NCI-H510A treated with DMSO at 0.1 percent for 48 hours (cell line): ENCODE measurements at places on chromosomes 2 and 18.
A peak's percentile ranks its signal among the peaks of the same experiment; 100 is the strongest.

GRCh38 chr18:61842146-61842545, 50.7 kb downstream of the RNF152 start:
- DNase-seq = no peak

DNA sequence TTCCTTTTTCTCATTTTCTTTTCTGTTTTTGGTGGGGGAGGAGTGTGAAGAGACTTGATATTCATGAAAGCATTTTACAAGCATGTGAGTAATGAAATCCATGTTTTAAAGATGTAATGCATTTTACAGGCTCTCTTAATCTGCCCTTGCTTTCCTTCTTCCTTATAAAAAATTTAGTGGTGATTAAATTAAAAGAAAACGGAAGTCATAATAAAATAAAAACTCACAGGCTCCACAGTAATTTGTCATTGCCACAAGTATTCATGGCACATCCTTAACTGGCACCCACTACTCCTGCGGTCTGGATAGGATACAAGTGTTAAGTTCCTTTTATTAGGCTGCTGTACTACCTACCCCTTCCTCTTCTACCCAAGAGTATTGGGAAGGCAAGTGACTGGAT, 241.2 kb downstream of the SLC4A3 start:
- no peak for DNase-seq

GRCh38 chr2:152407204-152407721, 72.3 kb downstream of the FMNL2 start:
- DNase-seq = no peak

DNA sequence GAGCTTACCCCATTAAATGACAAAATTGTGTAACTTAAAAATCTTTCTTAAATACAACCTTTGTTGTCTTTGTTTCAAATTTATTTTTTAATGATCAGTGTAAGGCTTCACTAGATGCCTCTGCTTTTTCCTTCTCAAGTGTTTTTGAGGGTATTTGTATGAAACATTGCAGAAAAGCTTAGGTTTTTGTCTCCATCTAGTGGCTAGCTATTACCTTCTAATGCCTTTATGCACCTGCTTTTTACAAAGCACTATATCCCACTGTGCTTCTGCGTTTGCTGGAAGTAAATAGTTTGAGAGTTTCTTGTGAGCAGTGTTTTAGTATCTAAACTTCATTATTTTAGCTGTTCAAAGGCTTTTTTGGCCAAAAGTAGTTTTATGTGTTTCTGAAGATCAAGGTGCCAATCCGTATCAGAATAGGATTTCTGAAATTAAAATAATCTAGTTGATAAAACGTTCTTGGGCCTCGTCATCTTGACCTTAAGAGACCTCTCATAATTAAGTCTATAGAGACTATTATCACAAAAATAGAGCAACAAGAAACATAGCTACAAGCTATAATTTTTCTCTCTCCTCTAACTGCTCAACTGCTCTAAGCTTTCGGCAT, 47.0 kb downstream of the IWS1 start:
- DNase-seq = peak; percentile 71

GRCh38 chr2:229085439-229085838, 185.6 kb downstream of the PID1 start:
- DNase-seq = no peak

GRCh38 chr2:239930871-239931771, 94.0 kb downstream of the NDUFA10 start:
- DNase-seq = no peak

DNA sequence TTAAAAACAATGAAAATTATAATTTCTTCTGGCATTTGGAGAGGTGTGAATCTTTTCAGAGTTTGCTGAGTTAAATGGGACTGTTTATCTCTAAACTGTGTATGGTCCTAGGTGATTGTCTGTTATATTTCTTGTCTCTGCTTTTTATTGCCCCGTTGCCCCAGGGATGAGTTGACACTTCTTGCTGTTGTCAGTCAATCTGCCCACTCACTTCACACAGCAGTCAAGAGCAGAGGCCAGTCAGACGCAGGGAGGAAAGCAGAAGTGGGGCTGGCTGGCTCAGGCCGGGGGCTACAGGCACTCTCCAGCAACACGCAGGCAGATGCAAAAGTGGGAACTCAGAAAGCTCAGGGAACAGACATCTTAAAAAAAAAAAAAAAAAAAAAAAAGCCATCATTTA, 365.2 kb downstream of the CLIP4 start:
- DNase-seq = no peak

DNA sequence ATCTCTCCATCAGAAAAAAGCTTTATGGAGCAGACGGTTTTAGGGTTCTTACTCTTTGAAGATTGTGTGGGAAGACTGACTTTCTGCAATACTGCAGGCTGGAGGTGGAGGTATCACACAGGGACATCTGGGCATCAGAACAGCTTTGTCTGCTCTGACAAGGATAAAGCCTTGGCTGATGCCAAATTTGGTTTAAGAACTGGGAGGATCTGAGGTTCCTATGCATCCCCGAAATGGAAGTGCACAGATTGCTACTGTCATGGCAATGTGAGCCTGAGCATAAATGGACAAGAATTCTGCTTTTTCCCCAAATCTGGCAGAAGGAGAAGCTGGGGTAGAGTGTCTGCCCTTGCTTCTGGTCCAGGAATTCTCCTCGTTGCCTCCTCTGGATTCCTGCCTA, 424.3 kb downstream of the SLC4A3 start:
- no peak for DNase-seq

DNA sequence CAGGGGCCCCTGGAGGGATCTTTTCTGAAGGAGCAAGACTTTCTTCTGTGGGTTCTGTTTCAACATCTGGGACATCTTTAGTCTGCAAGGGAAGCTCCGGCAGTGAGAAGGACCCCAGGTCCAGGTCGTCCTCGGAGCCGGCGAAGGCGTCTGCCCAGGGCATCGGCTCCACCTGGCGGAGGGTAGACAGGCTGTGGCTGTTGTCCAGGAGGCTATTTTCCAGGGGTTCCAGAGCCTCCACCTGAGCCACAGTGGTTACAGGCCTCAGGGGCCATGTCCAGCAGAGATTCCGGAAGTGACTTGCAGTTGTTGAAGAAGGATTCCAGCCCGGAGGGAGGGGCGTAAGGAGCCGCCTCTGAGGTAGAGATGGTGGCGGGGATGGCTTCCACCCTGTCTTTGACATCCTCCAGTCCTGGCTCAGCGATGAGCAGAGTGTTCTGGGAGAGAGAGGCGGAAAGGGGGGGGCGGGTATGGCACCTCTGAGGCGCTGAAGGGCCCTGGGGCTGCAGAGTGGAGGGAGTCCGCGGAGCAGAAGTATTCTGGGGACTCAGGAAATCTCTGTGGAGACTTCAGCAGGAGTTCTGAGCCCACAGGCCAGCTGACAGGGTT, 891.3 kb upstream of the LRRTM1 start:
- no peak for DNase-seq

- no peak for DNase-seq
Measured at GRCh38 chr2:76763276-76763675, 758.9 kb downstream of the LRRTM4 start.

DNA sequence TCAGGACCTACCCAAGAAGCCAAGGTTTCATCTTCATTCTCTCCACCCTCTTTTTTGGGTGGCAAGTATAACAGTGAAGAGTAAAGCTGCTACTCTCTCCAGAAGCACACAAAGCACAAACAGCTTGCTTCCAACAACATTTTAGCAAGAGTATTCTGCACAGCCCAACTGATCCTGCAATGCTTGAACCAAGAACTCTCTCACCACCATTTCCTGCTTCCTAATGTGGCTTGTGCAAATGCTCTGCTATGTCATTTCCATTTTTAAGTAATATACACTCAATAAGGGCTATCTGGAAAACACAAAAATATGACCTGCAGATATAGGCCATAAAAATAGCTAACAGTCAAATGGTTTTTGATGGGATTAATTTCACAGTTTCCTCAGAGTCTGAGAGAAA, 24.1 kb upstream of the IHH start:
- no peak for DNase-seq

DNA sequence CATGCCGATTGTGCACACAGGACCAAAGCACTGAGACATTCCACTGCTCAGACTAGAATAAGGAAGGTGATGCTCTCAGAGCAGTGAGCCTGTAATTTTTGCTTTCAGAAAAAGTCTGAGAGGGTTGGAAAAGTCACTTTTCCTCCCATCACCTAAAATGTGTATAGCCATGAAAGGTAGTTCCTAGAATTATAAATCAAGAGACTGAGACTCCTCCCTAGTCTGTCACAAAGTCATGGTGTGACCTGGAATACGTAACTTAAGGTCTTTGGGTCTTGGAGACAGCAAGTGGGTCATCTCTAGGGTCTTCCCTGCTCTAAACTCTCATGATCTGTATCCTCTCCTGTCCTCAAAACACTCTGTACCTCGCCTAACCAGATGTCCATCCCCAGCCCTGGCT, 16.9 kb downstream of the ZNF521 start:
- no peak for DNase-seq

GRCh38 chr2:20543469-20544152, 96.7 kb downstream of the RHOB start:
- DNase-seq = peak; percentile 52

- no peak for DNase-seq
Measured at GRCh38 chr2:44009136-44009735, 13.4 kb upstream of the LRPPRC start.

- no peak for DNase-seq
Measured at GRCh38 chr2:44759823-44760222, 181.7 kb upstream of the SIX3 start.

GRCh38 chr2:222322236-222322635, 23.4 kb upstream of the PAX3 start:
- no peak for DNase-seq

DNA sequence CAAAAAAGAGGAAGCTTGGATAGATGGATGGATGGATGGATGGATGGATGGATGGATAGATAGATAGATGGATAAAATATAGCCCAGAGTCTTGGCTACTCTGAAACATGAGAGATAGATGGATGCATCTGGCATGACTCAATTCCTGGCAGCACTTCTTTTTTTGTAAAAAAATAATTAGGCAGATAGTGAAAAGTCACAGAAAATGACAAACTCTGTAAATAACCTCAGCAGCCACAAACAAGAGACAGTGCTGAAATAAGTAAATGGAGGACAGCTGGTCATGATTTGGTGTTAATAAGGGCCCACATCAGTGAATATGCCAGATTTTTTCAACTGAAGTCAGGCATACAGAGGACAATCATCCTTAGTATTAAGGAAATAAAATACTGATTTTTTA, 585.0 kb upstream of the GCFC2 start:
- DNase-seq = no peak

- DNase-seq = peak; percentile 37
Measured at GRCh38 chr2:170505631-170506275, 209.4 kb upstream of the SP5 start.

DNA sequence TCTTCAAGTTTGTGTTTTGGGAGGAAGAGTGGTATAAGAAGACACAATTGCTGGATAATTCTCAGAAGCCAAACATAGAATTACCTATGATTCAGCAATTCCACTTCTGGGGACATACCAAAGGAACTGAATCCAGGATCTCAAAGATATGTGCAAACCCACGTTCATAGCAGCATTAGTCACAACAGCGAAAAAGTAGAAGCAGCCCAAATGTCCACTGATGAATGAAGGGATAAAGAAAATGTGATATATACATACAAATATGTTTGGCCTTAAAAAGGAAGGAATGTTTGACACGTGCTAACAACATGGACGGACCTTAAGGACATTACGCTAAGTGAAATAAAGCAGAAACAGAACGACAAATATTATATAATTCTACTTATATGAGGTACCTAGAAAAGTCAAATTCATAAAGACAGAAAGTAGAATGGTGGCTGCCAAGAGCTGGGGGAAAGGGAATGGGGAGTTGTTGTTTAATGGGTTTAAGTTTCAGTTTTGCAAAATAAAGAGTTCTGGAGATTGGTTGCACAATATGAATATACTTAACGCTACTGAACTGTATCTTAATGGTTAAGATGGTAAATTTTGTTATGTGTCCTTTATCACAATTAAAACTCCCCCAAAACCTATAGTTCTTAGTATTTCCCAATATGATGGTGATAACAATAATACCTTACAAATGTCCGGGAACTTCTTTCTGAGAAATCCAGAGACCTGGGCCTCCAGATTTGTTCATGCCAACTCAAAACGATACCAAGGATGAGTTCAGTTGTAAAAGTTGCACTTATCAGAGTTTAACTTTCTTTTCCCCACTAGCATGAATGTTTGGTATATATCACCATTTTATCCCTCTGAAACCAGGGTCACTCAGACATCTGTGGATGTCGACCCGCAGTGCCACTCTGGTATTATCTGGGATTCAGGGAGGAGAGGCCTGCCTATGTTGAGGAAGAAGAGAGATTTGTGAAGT, 33.7 kb upstream of the WIPF1 start:
- no peak for DNase-seq

DNA sequence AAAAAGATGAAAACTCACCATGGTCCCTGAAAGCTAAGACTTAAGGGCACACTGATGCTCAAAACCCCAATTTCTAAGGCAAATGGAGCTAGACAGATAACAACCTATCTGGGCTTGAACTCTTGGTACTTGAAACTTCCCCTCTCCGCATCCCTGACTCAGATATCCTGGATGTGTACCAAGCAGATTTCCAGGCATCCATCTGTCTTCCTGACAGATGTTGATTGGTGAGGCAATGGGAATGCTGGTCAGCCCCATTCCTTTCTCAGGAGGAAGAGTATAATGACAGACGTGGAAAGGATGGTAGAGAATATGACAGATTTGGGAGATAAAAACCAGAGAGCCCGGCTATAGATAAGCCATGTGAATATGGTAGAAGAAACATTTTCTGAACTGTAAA, 69.2 kb downstream of the ADD2 start:
- DNase-seq = no peak

- no peak for DNase-seq
Measured at GRCh38 chr2:157785200-157785599, 90.9 kb downstream of the ACVR1 start.

DNA sequence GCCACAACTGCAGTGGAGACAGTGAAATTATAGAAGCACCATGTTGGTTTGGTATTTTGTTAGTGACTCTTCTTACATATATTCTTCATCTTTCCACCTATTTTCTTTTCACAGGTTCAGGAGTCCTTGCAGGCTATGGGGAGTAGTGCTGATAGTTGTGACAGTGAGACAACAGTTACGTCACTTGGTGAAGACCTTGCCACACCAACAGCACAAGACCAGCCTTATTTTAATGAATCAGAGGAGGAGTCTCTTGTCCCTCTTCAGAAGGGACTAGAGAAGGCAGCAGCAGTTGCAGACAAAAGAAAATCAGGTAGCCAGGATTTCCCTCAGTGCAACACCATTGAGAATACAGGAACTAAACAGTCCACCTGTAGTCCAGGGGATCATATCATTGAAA, 23.6 kb downstream of the ITPRID2 start:
- no peak for DNase-seq

GRCh38 chr2:201450954-201451291, 335 bp downstream of the TRAK2 start:
- DNase-seq = peak; percentile 12

GRCh38 chr18:28269750-28270149, 92.8 kb upstream of the CDH2 start:
- no peak for DNase-seq
